ENCODE measurements at places on chromosomes 3 and 15. TPM values are rescaled to one million over a fixed set of nuclear protein-coding genes. Genes with fewer than 3 reads are reported as not detected.

DNA sequence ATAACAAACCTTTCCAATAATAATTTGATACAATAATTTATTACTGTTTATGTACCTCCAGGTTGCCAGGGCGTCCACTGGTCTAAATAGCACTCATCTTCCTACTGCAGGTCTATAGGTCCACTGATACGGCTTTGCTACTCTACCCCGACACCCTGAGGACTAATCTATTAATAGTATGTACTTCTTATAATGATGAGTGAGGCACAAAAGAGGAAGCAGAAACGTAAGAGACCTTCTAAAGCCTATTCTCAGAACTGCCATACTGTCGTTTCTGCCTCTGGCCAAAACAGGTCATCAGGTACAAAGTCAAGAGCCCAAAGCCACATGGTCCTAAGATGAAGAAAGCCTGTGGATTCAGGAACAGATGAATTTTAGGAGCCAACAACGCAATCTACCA is 163.2 kb upstream of the GRM7 start:
- no peak overlapping the region for H3K4me3 ChIP-seq
- no peaks in the 10 kb centered on the region for H3K4me1 ChIP-seq
- no peaks in the 10 kb centered on the region for H3K36me3 ChIP-seq
- no peak for DNase-seq
- H3K27me3 ChIP-seq: no peaks in the 10 kb centered on the region

DNA sequence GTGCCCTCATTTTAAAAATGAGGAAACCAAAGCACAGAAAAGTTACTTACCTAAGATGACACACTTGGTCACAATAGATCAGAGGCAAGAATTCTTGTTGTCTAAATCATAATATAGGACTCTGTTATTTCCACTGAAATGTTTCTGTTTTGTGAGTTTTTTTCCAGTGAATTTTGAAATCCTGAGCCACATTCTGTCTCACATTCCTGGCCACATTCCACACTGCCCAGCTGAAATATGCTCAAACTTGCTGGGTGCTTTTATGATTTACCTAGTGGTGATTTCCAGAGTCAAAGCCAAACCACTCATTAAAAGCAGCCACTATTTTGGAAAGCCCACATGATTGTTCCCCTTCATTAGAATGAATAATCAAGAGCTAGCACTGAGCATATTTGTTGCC is 82.3 kb upstream of the NPHP3 start:
- H3K4me3 ChIP-seq: no peak overlapping the region
- DNase-seq: no peak
- no peaks in the 10 kb centered on the region for H3K4me1 ChIP-seq
- H3K36me3 ChIP-seq: no peaks in the 10 kb centered on the region

DNA sequence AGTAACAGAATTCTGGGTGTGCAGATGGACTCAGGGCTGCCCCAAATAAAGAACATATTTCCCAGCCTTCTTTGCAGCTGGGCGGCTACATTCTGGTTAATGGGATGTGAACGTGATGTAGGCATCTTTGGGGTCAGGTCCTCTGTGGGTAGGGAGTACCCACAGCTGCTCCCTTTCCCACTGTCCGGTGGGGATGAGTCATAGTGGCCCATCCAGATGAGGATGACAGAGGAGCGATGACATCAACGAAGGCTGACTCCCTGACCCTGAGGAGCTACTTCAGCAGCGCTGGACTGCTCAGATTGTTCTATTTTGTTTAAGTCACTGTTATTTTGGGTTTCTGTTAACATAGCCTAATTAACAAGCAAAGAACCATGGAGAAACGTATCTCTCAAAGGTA is 38.0 kb downstream of the SRPRB start:
- no peaks in the 10 kb centered on the region for H3K4me1 ChIP-seq
- no peak for DNase-seq
- H3K36me3 ChIP-seq: no peaks in the 10 kb centered on the region
- H3K27ac ChIP-seq: no peak overlapping the region
- H3K27me3 ChIP-seq: no peaks in the 10 kb centered on the region
- H3K4me3 ChIP-seq: no peak overlapping the region

CLDN16 gene
- total RNA-seq: not detected

IQCF5 gene
- total RNA-seq: not detected

STRIT1 gene
- total RNA-seq: not detected

DNA sequence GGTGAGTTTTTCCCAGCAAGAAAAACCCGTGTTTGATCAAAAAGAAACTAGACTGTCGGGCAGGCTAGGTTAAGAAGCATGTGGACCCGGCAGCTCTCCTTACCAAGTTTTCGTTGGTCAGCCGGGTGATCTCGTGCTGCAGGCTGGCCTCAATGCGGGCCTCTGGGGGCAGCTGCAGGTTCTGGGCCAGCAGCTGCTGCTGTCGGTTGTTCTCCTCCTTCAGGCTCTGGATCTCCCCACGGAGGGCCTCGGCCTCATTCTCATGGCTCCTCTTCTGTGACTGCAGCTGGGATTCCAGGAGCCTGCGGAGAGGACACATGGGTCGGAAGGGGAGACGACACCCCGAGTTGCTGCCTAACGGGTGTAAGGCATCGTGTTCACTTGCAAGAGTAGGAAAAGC is 44.5 kb upstream of the MYO5C start:
- no peak overlapping the region for H3K4me3 ChIP-seq
- H3K27ac ChIP-seq: no peak overlapping the region
- DNase-seq: no peak
- H3K36me3 ChIP-seq: no peaks in the 10 kb centered on the region
- no peaks in the 10 kb centered on the region for H3K27me3 ChIP-seq

ANKRD63 gene
- not detected for total RNA-seq

DNA sequence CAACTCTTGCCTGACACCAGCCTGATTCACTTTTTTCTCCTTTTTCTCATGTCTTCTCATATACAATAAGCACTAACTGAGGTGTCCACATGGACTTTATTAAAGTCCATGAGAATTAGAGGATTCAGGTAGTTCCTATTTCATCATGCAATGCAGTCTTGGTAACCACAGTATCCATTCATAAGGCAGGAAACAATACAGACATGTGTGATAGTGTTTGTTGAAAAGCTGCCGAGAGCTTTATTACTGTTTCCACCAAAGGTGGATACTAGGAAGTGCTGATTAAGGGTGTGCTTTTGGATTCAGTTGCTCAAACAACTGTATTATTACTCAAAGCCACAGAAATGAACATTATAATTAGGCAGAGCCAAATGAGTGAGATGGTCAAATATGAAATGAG is 5.3 kb downstream of the CASR start:
- H3K27me3 ChIP-seq: peaks cover 9% of the 10 kb centered on the region
- H3K4me3 ChIP-seq: no peak overlapping the region
- no peak overlapping the region for H3K27ac ChIP-seq
- H3K36me3 ChIP-seq: no peaks in the 10 kb centered on the region
- H3K4me1 ChIP-seq: no peaks in the 10 kb centered on the region
- no peak for DNase-seq

DNA sequence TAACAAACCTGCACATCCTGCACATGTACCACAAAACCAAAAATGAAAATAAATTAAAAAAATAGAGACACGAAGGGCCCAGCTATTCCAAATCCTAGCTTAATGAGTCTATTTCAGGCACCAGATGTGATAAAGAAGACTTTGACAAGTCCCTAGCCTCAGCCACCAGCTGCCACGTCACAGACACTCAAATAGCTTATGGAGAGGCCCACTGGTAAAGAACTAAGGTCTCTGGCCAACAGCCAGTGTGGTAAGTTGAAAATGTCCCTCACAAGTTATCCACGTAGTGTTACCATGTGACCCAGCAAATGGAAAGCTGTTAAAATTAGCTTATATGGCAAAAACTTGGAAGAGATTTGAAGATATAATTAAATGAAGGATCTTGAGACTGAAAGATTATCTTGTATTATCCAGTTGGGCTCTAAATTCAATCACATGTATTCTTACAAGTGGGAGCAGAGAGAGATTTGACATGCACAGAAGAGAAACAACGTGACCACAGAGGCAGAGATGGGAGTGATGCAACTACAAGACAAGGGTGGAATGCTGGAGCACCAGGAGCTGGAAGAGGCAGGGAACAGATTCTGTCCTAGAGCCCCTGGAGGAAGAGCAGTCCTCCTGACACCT is 10.9 kb downstream of the ACSBG1 start:
- H3K36me3 ChIP-seq: no peaks in the 10 kb centered on the region
- H3K27me3 ChIP-seq: no peaks in the 10 kb centered on the region
- H3K27ac ChIP-seq: no peak overlapping the region
- H3K4me1 ChIP-seq: no peaks in the 10 kb centered on the region

CFAP44 gene
- 5.4 TPM for total RNA-seq

CASR gene
- 0.22 TPM for total RNA-seq

Measured in colonic mucosa (tissue), 4 donors.